HCT116 (cell line): ENCODE measurements at places on chromosomes 2 and 18. TPM values are rescaled to one million over a fixed set of nuclear protein-coding genes. Genes with fewer than 3 reads are reported as not detected.

The ANKRD30BL gene
- total RNA-seq, result not detected

The KCNE4 gene
- not detected for total RNA-seq

DNA sequence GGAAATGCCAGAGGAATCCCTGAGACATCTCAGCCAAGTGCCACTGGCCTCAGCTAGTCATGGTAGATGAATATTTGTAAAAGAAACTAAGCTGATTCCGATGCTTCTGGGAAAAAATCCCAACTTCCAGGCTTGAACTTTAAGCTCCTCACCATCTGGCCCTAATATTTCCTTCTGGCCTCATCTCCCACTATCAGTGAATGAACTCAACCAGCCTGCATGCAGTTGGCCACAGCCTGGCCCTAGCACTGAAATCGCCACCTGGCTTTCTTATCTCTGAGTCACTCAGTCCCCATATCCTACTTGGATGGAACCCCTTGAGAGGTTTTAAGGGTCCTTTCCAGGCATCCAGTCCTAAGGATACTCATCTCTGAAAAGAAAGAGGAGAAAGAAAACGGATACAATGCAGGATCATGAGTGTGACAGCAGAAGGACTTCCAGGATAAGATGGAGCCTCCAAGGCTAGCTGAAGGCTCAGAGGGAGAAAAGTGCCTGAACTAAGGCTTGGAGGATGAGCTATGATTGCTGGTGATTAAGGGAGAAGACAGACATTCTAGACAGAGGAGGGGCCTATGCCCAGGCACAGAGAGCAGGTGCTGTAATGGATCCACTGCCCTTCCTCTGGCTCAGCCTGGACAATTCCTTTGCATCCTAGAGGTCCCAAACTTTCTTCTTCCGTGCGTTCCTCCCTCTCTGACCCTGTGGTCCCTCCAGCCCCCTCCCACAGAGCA, 141.5 kb upstream of the MYCN start:
- no peak overlapping the region for H3K4me3 ChIP-seq
- no peaks in the 10 kb centered on the region for H3K4me1 ChIP-seq
- no peak for DNase-seq

GRCh38 chr2:119255760-119256581, 32.3 kb downstream of the STEAP3 start:
- H3K4me3 ChIP-seq, result no peak overlapping the region
- H3K27ac ChIP-seq, result peak overlapping the region; percentile 25
- H3K27me3 ChIP-seq, result no peaks in the 10 kb centered on the region

DNA sequence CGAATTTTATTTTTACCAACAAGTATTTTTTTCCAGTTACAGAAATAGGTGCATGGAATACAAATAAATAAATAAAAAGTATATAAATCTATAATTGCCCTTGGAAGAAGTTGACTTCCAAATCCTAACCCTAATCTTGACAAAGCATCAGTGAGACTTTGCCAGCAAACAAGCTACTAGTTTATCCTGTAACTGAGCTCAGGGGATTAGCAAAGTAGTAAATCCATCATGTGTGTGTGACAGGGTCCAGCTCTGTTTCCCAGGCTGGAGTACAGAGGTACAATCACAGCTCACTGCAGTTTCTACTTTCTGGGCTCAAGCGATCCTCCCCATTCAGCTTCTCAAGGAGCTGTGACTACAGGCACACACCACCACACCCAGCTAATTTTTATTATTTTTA, 948.0 kb upstream of the CNTNAP5 start:
- H3K27ac ChIP-seq, result no peak overlapping the region
- H3K4me1 ChIP-seq, result no peaks in the 10 kb centered on the region
- no peaks in the 10 kb centered on the region for H3K27me3 ChIP-seq
- no peak for DNase-seq
- H3K4me3 ChIP-seq, result no peak overlapping the region

- no peak for DNase-seq
- H3K36me3 ChIP-seq, result no peaks in the 10 kb centered on the region
- H3K27ac ChIP-seq, result no peak overlapping the region
Measured at GRCh38 chr2:230657906-230658305, 54.7 kb upstream of the CAB39 start.

GRCh38 chr2:69456154-69456553, 18.9 kb upstream of the NFU1 start:
- no peak overlapping the region for H3K4me3 ChIP-seq
- no peaks in the 10 kb centered on the region for H3K4me1 ChIP-seq
